ENCODE measurements at places on chromosomes 2 and 18. TPM values are rescaled to one million over a fixed set of nuclear protein-coding genes. Genes with fewer than 3 reads are reported as not detected.

Gene UCN
- total RNA-seq = 0.56 TPM

Gene SLC1A4
- total RNA-seq = 10.8 TPM

Gene CKAP2L
- total RNA-seq = 4.7 TPM

Gene OLA1
- total RNA-seq = 59.2 TPM

Gene RNF152
- 103 TPM for total RNA-seq

Gene NFE2L2
- 94.1 TPM for total RNA-seq

Data from left colon (tissue), 2 donors.